ENCODE measurements at places on chromosomes 2 and 18.

GRCh38 chr2:70161069-70161534 is 29.7 kb downstream of the C2orf42 start:
- DNase-seq: no peak

GRCh38 chr2:88613921-88614320 is 13.3 kb downstream of the EIF2AK3 start:
- DNase-seq: no peak

DNA sequence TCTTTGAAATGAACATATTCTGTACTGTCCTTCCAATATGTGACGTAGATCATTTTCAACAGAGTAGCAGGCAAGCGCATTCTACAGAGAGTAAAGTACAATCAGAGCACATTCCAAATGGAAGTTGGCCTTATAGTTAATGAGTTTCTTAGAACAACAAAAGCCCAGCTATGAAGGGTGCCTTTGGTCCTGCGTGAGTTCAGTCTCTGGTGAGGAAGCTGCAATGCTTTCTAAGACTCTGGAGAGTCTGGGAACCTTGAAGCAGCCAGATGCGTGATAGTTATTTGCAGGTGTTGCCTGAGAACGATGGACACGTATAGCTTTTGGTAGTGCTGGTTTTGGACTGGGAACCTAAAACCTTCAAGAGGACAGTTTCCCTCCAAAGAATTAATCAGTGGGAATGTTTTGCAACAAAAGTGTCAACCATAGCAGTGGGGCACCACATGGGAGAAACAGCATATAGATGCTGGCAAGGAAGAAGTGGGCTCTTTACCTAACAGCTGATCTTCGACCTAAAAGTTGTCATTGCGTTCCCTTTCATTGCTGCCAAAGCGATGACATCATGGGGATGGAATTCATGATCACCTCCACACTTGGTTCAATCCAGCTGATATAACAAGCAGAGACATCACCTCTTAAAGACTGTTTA is 9.3 kb upstream of the SNORC start:
- no peak for DNase-seq

GRCh38 chr18:43870626-43871025 is 593.3 kb upstream of the SYT4 start:
- DNase-seq: no peak

DNA sequence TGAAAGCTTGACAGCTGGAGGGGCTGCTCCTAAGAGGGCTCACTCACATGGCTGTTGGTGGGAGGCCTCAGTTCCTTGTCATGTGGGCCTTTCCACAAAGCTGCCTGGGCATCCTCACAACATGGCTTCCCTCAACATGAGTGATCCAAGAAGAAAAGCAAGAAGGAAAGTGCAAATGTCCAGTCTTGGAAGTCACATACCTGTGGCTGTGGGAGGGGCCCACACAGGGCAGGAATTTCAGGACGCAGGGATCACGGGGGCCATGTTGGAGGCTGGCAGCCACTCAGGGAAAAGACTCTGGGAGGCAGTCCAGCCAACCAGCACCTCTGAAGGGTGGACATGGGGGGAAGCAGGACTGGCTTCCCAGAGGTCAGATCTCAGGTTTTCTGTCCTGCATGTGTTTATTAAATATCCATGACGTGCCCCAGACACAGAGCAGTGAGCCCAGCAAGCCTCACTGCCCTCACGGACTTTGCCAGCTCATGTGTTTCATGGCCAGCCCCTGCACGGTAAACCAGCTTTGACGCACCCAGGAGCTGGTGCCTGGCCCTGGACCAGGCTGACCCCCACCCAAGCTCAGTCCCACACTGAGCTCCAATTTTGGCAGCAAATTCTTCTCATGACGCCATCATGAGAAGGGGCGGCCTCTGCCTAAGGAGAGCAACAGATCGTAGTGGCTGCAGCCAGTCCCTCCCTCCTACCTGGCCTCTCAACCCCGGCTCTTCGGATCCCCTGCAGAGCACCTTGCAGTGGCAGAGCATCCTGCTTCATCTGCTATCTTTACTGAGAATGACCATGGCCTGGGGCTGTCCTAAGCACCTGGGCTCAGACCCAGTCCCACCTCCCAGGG is 34.7 kb upstream of the GPR17 start:
- DNase-seq: no peak

DNA sequence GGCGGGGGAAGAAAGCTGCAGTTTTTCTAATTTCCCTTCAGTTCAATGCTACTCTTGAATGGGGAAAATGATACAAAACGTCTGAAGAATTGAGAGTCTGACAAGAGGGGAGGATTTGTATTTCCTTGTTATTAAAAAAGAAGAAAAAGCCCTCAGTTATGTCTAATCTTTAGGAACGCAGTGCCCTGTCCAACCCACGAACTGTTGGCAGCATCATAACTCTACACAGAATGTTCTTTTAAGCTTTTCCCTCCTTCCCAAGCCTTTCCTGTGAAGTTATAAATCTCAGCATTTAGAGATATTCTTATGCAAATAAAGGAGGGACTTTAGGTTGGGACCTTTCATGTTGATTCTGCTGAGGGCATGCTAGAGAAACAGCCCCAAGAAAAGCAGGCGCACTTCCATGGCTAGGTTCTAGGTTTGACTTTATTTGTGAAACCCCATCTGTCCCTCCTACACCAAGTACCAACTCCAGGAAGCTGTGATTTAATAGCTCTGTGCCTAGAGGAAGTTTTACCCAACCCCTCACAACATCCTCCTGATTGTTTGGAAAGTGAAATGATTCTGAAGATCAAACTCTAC is 288.6 kb downstream of the SETBP1 start:
- DNase-seq: no peak

- no peak for DNase-seq
These were observed 104.6 kb downstream of the ACKR3 start for GRCh38 chr2:236674238-236674637.
